A172 (cell line): ENCODE measurements at places on chromosomes 7 and 10. TPM values are rescaled to one million over a fixed set of nuclear protein-coding genes. Genes with fewer than 3 reads are reported as not detected.

UMAD1 gene
- 20.8 and 23.4 TPM in 2 replicates for total RNA-seq

FOXI2 gene
- not detected in 2 replicates for total RNA-seq

CYP26C1 gene
- 0.02 TPM in 1 of 2 replicates, not detected in the other for total RNA-seq

SPDYE2 gene
- 0.10 TPM in 1 of 2 replicates, not detected in the other for total RNA-seq

HIPK2 gene
- total RNA-seq: 3.6 and 4.0 TPM in 2 replicates

CALML3 gene
- total RNA-seq: not detected in 2 replicates

DNA sequence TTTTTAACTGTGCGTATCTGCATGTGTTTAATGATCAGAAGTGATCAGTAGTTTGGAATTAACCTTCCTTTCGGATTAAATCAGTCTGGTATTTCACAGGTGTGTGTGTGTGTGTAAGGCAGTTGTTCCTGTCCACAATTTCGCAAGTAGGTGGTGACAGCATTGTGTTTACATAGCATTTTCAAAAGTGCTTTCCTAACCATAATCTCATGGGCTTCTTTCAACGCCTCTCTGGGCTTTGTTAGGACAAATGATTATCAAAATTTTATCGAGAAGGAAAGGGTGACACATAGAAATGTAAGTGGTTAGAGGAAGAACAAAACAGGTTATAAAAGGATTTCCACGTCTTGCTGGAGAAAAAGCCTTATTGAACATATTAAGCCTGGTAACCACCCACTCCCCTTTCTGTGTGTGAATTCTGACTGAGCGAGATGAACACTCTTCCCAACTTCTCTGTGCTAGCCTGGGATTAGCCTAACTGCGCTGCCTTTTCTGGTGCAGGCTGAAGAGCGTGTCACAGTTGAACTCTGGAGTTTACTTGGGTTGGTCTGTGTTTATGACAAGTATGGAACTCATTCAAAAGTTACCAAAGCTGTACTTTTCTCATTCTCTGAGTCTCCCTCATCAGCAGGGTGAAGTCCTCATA lies 292.3 kb upstream of the PITRM1 start:
- no peak for DNase-seq

DNA sequence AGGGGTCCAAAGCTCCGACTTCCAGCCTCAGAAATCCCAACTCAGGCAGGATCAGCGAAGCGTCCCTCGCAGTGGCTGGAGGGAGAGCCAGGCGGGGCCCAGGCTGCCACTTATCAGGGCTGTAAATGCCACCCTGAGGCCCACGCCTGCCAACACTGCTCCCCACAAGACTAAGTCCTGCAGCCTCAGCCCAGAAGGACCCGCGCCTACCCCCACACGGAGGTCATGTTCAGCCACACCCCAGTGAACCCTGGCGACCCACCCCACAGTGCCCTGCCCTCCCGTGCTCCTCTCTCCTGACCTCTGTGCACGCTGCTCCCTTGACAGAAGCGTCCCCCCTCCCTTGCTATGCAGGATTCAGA lies 3.2 kb downstream of the PSMG3 start:
- no peak for DNase-seq

DNA sequence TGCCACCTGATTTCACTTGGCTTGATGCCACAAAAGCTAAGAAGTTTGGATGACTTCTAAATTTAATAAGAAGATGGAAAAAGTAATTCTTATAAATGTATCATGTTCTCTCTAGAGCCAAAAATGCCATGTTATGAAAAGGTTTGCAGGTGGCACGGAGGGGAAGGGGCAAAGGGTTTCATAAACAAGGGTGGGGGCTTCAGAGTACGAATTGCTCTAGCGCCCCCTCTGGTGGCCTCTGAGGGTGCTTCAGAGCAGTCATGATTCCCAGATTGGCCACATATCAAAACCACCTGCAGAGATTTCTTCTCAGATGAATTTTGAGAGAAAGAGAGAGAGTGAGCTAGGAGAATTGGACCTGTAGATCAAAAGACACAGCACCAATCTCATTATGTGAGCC lies 208.6 kb upstream of the YAE1 start:
- no peak for DNase-seq

GRCh38 chr10:119361037-119361436 lies 153.7 kb downstream of the GRK5 start:
- no peak for DNase-seq

GRCh38 chr10:67075491-67075971 lies 149.7 kb downstream of the LRRTM3 start:
- no peak for DNase-seq

DNA sequence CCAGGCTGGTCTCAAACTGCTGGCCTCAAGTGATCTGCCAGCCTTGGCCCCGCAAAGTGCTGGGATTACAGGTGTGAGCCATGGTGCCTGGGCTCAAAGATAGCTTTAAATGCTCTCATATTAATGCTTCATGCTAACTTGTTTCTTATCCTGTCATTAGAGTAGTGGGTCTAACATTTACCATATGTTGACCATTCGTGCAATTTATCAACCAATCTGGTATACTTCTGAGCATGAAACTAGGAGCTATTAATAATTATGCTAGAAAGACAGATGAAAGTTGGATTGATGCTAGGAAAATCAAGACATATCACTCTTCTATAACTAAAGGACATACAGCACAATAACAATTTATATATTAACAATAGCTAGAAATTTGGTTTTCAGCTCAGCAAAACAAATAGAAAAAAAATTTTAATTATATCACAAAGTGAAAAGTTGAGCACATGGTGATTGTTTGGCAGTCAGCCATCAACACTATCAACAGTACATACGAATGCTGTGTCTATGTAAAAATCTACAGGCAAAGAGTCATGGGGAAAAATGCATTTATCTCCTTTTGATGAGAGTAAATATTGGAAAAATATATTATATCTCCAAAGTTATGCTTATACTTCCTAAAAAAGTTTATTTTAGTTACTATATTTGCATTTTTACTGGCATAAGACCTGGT lies 112.1 kb upstream of the ABCB5 start:
- no peak for DNase-seq

DNA sequence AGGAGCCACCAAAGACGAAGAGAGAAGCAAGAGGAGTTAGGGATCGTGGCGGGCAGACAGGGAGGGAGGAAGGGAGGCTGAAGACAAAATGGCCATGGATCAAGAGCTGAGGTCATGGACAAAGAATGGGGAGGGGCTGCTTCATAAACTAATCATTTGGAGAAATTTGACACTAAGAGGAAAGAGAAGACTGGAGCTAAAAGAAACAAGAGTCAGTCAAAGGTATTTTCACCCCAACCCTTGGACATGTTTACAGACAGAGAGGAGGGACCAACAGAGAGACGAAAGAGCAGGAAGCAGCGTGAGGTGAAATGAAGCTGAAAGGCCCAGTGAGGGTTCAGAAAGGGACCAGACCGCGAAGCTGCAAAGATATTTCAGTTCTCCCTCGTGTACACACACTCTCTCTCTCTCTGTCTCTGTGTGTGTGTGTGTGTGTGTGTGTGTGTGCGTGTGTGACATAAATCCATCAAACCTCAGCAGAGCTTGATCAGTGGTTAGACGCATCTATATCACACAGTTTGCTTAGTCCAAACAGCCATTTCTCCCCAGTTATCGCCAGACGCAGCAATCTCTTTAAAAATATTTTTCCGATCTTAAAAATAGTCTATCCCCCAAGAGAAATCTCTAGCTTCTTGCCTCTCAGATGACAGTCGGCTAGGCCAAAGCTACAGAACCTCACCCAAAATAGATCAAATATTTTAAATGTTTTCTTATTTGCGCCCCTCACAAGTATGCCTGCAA lies 12.5 kb upstream of the CALD1 start:
- DNase-seq: no peak

- DNase-seq: peak; percentile 54
Observed at GRCh38 chr10:85927952-85928665, 438.5 kb downstream of the GRID1 start.

DNA sequence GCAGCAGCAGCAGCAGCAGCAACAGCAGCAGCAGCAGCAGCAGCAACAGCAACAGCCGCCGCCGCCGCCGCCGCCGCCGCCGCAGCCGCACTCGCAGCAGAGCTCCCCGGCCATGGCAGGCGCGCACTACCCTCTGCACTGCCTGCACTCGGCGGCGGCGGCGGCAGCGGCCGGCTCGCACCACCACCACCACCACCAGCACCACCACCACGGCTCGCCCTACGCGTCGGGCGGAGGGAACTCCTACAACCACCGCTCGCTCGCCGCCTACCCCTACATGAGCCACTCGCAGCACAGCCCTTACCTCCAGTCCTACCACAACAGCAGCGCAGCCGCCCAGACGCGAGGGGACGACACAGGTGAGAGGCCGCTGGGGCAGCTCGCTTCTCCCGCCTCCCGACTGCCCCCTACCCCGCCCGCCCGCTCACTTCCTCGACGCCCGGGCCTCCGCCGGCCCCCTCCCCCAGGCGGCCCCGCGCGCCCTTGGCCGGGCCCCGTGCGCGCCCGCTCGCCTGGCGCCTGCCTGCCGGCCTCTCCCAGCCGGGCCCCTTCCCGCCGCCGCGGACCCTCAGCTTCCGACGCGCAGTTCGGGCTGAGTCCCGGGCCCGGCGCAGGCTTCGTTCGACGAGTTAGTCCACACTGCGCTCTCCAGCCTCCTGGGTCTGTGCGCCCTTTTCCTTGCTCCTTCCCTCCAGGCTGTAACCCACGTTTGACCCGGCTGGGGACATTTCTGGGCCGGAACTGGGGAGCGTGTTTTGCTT lies 882 bp downstream of the DLX6 start:
- DNase-seq: no peak

- DNase-seq: no peak
Observed at GRCh38 chr10:116825901-116826300, 23.4 kb upstream of the ENO4 start.

- peak; percentile 56 for DNase-seq
Observed at GRCh38 chr10:29119374-29119773, 169.5 kb upstream of the LYZL1 start.
